ENCODE measurements at places on chromosomes 7 and 10.

GRCh38 chr10:44517635-44518034, 132.7 kb upstream of the CXCL12 start:
- DNase-seq = no peak

GRCh38 chr7:148191391-148192065, 399.0 kb upstream of the C7orf33 start:
- no peak for DNase-seq

DNA sequence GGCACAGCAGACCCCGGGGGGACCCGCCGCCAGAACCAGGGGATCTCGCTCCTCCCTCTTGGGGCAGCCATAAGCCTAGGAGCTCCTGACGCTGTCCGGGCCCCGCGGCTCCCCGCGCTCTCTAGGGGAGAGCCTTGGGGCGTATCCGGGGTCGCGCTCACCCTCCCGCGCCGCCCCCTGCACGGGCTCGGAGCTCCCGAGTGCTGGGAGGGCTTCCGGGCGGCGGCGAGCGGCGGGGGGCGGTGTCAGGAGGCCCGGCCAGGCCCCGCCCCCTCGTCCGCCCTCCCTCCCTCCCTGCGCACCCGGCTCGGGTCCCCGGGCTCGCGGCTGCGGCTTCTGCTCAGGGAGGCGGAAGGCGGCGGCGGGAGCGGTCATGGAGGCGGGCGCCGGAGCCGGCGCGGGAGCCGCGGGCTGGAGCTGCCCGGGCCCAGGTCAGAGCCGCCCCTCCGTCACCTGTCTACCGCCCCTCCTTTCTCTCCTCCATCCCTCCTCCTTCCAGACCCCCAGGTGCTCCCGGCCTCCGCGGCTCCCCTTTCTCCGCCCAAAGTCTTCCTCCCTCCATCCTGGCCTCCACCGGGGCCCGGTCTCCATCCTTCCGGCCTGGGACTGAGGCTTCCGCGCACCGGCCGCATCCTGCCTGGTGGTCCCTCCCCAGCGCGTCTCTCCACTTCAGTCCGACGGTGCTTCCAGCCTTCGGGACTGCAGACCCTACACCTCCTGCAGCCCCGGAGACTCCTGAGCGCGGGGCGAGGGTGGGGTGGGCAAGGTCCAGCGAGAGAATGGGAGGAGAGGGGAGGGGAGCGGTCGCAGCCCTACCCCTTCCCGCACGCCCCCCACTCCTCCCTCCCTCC, at the start of gene CCDC136:
TSS of gene CCDC136 (plus strand) at position 848 of the 851 bp plus-strand sequence. CDS start 444 bp downstream, outside the sequence.
- peak; percentile 41 for DNase-seq

DNA sequence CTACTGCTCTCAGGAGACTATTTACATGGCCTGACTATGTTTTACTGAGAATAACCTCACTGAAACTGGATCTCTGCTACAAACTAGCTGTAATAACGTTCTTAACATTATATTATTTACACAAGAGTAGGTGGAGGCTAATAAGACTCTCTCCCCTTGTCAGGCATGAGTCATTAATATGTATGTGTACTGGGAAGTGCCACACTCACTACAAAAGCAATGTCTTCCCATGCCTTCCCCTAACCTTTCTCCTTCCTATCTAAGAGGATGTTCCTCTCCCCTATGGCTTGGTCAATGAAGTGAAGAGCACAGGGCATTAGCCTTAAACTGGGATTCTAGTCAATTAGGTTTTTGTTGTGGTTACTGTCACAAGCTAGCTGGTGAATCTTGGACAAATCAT, 147.9 kb downstream of the DGKB start:
- DNase-seq = no peak

DNA sequence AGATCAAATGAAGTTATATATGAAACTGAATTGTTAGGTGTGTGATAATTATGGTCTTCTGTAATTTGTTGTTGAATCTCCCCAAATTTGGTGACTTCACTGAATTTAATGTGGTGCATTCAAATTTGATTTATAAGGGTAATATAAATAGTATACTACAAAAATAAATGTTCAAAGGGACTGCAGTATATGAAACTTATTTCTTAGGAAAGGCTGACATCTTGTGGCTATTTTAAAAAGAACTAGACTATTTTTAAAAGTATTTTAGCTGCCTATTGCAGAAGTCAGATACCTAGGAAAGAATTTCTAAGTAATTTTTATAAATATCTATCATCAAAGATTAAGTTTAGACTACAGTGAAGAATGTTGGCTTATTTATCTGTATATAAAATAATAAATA, 36.6 kb downstream of the ATRNL1 start:
- no peak for DNase-seq

GRCh38 chr7:96427143-96427542, 105.2 kb upstream of the SLC25A13 start:
- DNase-seq = no peak
